Endodermal cell (in vitro differentiated cells): ENCODE measurements at places on chromosomes 3 and 15.

- DNase-seq = peak; percentile 77
Observed at GRCh38 chr15:85879334-85880163, 84.8 kb upstream of the KLHL25 start.

GRCh38 chr15:69815793-69816192 lies 281.9 kb downstream of the TLE3 start:
- DNase-seq = no peak

- peak; percentile 63 for DNase-seq
Observed at GRCh38 chr3:152474585-152474984, 205.9 kb downstream of the MBNL1 start.

DNA sequence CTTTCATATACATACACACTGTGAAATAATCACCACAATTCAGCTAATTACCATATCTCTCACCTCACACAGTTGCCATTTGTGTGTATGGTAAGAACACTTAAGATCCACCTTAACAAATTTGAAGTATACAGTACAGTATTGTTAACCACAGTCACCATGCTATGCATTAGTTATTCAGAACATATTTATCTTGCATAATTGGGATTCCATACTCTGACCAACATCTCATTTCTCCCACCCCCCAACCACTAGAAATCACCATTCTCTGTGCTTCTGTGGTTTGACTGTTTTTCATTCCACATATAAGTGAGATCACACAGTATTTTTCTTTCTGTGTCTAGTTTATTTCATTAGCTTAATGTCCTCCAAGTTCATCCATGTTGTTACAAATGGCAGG lies 247.7 kb upstream of the CTNNB1 start:
- no peak for DNase-seq

DNA sequence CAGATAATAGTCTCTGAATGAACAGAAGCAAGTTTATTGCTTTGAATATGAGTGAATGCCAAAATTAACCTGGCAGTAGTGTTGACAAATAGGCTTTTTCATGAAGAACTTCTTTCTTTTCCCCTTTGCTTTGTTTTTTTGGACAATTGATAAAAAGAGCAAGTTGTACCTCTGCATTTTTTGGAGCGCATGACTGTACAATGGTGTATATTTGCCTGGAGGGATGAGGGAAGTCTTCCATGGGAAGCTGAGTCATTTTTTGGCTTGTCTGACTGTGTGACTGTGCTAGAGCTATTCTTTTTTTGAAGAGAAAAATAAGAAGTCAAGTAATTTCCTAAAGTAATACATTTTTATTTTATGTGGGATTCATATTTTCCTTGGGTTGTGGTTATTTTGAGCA lies 186.9 kb downstream of the KLHL25 start:
- no peak for DNase-seq

GRCh38 chr3:108108416-108108815 lies 17.6 kb upstream of the CD47 start:
- DNase-seq = no peak
